ENCODE measurements at places on chromosomes 1 and 21. TPM values are rescaled to one million over a fixed set of nuclear protein-coding genes. Genes with fewer than 3 reads are reported as not detected.

Gene EXO1
- 52.2 TPM for total RNA-seq

GRCh38 chr1:47440599-47441081 is 2.8 kb downstream of the FOXD2 start:
- DNase-seq, result no peak

DNA sequence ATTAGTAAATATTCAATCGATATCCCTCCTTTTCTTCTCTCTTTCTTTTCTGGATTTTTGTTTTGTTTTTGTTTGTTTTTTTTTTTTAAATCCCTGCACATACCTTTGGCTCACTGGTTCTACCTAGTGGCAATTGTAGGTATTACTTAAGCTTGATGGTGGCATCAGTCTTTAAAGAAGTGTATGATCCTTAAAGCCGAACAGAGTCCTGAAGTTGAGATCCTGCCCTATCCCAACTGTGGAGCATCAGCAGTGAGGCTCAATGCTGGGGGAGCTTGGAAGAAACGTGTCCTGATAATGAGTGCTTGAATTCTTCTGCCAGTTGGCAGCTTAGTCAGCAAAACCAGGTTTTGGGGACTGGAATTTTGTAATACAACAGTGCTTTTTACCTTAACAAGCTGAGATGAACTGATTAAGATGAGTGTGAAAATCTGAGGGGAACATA is 60.8 kb downstream of the FASLG start:
- DNase-seq, result no peak

GRCh38 chr1:230163205-230163604 is 96.2 kb downstream of the GALNT2 start:
- no peak for DNase-seq

Gene GCSAML
- not detected for total RNA-seq
